Progenitor cell of endocrine pancreas (in vitro differentiated cells): ENCODE measurements at places on chromosomes 1 and 21.

DNA sequence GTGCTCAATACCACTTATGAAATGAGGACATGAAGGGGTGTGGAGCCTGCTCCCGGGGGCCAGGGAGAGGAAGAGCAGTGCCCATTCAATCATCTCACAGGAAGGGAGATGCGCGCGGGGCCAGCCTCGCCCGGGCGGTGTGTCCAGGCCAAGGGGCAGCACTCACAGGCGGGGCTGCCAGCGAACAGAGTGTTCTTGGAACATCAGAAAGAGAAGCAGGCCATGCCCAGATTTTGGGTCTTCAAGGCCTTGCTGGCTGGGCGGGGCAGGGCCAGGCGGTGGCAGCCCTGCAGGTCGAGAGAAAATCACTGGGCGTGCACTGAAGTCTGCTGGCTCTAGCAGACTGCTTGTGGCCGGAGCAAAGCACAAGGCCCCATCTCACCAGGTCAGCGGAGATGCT, 168.6 kb downstream of the PRDM16 start:
- DNase-seq: no peak

GRCh38 chr1:234978397-234979295, 150.0 kb downstream of the TOMM20 start:
- no peak for DNase-seq

- DNase-seq: no peak
Observed at GRCh38 chr1:4530166-4530785, 124.1 kb upstream of the AJAP1 start.

- DNase-seq: no peak
Observed at GRCh38 chr1:196193896-196194559, 414.2 kb downstream of the KCNT2 start.

DNA sequence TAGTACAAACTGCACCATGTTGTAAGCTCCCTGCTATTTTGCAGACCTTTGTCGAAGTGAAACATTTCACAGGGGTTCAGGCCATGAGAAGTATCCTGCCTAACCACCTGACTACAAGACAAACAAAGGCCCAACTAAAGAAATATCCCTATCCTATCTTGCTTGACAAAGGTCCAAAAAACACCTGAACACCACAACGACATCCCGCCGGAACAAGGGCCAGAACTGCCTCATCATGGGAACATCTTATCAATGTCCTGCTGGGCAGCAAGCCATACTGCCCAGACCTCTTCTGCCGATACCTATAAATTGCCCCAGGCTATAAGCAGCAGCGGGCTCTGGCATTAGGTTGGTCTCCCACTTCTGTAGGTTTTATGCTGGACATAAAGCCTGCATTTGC, 12.3 kb downstream of the MYSM1 start:
- DNase-seq: no peak

GRCh38 chr21:38057626-38058025, 141.4 kb upstream of the KCNJ6 start:
- DNase-seq: no peak

- DNase-seq: no peak
Observed at GRCh38 chr1:235295902-235296350, 32.1 kb downstream of the ARID4B start.

DNA sequence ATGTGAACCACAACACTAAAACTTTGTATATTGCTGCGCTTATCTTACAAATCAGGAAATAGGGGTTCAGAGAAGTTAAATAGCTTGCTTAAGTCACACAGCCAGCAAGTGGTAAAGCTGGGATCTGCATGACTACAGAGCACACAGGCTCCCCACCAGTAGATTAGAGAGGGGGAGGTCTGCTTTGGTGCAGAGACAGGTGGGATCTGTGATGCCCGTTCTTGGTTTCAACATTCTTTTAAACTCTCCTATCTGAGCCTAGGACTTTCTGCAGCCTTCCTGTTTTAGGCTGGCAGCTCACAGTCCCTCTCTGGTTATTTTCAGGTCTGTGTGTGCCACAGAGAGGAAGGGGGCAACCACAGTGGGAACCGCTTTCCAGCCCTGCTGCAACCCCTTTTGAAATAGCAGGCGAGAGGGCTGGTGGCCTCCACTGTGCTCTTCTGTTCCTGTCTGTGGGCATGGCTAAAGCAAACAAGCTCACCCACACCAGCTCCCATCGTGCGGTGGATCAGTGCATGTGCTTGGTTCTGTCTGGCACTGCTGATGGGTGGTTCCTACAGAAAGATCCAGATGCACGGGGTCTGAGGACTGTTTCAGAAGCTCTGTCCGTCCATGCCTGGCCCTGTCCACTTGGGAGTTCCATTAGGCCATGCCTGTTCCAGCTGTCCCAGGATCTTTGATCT, 1.7 kb upstream of the IL6R start:
- no peak for DNase-seq

- DNase-seq: no peak
Observed at GRCh38 chr1:209461168-209461567, 122.3 kb upstream of the CAMK1G start.

DNA sequence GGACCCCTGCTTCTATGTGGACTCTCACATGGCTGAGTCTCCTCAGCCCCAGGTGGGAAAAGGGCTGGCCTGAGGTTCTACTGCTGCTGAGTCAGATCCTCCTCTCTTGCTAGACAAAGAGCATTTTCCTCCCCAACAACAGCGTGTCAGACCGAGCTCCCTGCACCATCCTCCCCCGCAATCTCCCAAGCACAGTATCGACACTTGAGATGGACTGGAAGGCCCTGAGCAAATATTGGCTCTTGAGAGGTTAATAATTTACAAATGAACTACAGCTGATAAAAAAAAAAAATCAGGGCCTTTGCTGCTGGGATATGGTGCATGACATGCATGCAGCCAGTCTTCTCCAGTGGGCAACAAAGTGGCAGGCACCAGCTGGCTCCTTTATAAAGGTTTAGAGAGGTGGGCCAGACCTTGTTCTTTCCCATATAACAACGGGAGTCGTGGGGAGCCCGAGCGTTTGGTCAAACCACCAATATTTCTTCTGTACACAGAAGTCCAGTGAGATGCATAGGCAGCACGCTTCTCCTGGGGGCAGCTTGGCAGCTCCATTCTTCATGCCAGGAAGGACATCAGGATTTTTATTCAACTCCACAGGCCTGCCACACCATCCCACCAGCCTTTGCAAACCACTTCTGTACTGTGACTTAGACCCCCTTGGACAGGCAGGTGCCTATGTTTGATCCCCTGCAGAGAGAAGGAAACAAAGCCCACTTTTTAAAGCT, 55.4 kb upstream of the CAMK1G start:
- DNase-seq: peak; percentile 27

- DNase-seq: no peak
Observed at GRCh38 chr1:48611841-48612240, 139.8 kb upstream of the SPATA6 start.

DNA sequence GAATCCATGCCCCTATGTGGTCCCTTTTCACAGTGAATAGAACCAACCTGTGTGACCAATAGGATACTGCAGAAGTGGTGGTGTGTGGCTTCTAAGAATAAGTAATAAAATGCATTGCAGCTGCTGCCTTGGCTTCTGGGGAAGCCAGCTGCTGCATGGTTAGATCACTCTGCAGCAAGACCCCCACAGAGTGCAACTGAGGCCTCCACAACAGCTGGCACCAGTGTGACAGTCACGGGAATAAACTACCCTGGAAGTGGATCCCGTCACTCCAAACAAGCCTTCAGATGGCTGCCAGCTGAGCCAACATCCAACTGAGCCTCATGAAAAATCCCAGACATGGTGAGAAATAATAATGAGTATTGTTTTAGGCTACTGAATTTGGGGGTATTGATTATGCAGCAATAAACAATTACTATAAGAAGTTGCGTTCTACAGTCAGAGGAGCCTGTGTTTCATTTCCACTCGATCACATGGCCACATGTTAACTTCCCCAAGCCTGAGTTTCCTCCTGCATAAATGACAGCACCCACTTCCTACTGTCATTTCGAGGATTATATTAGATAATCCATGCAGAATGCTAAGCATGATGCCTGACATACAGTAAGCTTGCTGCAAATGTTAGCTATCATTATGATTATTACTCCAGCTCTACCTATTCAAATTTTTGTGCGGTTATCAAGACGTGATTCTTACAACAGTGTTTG, 20.8 kb upstream of the COG2 start:
- no peak for DNase-seq

GRCh38 chr1:157595356-157595755, 2.5 kb downstream of the FCRL4 start:
- no peak for DNase-seq

DNA sequence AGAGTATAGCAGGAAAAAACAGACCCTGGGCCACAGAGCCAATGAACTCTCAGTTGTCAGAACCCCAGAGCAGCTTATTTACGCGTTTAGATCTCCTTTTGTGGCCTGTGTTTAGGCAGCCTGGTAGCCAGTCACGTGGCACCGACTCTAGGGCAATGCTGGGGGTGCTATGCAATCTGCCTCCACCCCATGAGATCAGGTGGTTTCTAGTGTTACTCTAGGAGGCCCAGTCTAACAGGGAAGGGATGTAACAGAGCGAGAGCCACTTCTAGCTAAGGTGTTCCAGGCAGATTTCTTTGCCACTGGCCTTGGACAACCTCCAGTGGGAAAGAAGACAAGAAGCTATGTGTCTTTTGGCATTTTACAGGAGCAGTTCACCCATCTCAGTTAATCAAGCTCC, 12.0 kb upstream of the A3GALT2 start:
- DNase-seq: no peak

DNA sequence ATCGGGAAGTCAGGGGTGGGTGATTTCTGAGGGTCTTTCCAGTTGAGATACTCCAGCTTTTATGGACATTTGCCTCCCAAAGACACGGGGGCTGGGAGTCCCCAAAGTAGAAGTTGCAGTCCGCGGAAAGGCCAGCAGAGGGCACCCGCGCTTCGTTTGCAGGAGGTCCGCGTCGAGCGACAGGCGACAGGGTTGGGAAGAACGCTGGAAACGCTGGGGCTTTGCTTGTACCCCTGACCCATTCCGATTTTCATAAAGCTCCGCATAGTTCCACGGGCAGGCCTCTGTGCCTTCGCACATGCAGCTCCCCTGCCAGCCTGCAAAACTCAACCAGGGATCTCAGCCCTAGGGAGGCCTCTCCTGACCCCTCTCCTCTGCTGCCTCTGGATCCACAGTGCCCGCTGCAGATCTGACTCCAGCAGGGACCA, 44.2 kb upstream of the LAPTM5 start:
- peak; percentile 89 for DNase-seq

DNA sequence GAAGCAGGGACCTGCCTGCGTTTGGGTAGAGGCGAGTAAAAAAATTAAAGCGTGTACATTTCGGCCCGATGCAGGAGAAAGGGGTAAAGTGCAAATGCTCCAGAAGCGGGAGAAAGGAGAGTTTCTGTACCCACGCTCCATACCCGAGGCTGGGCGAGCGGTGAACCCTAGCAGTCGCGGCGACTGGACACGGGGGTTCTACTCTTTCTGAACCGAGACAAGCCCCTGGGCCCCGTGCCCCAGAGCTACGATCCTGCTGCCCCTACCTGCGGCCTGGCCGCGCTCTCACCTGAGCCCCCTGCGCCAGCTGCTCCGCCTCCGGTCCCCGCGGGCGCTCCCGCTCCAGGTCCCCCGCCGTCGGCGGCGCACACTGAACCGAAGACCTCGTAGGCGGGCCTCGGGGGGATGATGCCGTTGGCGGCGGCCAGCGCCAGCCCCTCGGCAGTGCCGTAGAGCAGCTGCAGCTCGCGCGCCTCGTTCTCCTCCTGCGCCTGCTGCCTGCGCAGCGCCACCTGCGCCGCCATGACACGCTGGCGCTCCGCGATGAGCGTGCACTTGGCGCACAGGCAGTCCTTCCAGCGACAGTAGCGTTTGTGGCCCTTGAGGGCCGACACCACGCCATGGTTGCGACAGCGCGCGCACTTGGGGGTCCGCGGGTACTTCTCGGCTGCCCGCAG, 2.4 kb downstream of the DMRTA2 start:
- peak; percentile 32 for DNase-seq

GRCh38 chr1:230516889-230517288, 90.8 kb upstream of the PGBD5 start:
- no peak for DNase-seq

DNA sequence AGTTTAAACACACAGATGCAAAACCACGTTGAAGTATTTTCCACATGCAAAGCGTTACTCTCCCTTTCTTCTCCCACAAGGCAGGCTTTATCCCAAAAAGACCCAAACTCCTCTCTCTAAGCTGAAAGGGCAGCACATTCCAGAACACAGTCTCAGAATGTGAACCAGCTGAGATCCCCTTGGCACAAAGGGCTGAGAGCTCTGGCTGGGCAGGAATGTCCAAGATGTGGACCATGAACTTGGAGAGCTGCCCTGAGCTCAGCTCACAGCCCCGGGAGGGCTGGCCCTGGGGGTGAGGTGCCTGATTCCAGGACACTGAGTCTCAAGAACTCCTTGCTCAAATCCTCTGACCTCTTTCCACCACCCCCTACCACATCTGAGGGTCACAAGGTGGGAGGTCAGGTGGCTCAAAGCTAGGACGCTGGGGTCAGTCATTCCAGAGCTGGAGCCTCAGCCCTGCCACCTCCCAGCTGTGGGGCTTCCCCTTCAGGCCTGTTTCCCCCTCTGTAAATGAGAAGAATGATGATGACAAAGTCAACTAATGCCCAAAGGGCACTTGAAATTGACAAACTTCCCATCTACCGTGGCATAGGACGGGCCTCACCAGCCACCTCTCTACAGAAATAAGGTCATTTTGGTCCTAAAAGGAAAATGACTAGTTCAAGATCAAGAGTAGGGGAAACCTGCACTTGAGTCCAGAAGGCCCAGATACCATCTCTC, 11.5 kb downstream of the ALDH4A1 start:
- no peak for DNase-seq
